Mucosa of descending colon (tissue), 3 donors: ENCODE measurements at places on chromosomes 3 and 15.

DNA sequence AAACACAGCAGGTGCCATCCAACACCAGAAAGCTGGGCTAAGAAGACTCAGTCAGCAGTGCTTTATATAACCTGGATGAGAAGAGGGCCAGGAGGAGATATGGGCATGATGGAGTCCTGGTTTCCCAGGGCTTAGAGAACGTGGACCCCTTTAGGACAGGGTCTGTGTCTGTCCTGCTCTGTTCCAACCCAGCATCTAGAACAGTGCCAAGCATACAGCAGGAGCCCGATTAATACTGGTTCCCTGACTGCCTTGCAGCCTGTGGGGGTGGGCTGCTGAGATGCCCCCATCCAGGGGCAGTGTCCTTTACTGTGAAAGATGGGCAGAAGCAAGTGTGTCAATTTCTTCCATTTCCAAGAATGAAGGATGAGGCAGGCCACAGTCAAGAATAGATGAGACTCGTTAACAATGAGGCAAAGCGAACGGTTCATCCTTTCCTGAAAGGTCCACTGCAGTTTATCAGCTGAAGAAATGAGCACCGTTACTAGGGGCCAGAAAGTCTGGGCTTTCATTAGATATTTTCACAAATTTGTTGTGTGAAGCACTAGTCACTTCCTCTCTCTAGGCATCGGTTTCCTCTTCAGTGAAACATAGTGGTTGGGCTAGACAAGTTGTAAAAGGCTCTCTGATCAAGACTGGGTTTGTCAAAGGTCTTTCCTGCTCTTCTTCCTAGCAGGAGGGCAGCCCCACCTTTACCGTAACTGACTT is 72.0 kb upstream of the HERC1 start:
- peak; percentile 14 for DNase-seq

- no peak for DNase-seq
Observed at GRCh38 chr3:90007778-90008499, 900.5 kb downstream of the EPHA3 start.

- no peak for DNase-seq
Observed at GRCh38 chr15:46301826-46302225, 667.0 kb downstream of the SQOR start.

- DNase-seq, result no peak
Observed at GRCh38 chr15:86829245-86829644, 749.6 kb downstream of the AGBL1 start.

- DNase-seq, result peak; percentile 50
Observed at GRCh38 chr15:41284427-41285177, 47.8 kb downstream of the OIP5 start.

DNA sequence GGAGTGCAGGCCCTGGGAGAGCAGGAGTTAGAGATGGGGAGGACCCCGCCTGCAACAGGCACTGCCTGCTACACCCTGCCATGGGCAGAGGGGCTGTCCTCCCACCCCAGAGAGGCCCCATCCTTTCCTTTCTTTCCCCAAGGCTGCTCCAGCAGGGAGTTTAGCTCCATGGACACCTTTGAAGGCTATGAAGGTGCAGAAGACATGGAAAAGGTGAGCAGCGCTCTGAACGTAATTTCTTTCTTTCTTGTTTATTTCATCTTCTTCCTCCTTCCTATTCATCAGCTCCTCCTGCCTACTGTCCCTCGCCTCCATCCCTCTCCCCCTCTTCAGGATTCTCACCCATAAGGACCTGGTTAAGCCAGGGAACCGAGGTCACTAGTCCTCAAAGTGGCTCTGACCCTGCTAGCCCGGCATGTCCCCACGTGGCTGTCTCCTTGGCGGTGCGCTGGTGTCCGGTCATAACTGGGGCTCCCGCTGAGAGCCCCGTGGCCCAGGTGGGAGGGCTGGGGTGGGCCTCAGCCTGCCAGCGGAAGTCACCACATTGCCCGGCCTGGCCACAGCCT is 16.0 kb upstream of the ADIPOQ start:
- DNase-seq, result no peak

DNA sequence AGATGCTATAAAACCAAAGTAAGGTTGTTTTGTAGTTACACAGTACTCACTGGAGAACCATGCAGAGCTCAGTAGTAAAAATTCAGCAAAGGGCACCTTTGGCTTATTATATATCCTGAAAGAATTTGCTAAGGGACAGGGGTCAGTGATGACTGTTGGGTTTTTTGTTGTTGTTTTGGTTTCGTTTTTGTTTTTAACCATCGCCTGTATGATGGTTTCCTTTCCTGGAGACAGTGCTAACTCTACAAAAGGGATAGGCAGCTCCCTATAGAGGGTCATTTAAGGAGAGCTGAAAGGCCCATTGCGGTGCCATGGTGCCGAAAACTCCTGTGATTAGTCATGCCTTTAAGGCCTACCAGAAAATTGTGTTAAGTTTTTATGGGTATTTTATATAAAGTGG is 118.2 kb upstream of the GOLIM4 start:
- no peak for DNase-seq

GRCh38 chr15:78193731-78194567 is 40.4 kb downstream of the ACSBG1 start:
- no peak for DNase-seq

GRCh38 chr3:164467007-164467406 is 611.3 kb downstream of the SI start:
- no peak for DNase-seq

GRCh38 chr3:40576396-40576795 is 51.6 kb downstream of the ZNF621 start:
- DNase-seq, result no peak

- DNase-seq, result no peak
Observed at GRCh38 chr3:127008236-127008635, 25.3 kb downstream of the PLXNA1 start.

DNA sequence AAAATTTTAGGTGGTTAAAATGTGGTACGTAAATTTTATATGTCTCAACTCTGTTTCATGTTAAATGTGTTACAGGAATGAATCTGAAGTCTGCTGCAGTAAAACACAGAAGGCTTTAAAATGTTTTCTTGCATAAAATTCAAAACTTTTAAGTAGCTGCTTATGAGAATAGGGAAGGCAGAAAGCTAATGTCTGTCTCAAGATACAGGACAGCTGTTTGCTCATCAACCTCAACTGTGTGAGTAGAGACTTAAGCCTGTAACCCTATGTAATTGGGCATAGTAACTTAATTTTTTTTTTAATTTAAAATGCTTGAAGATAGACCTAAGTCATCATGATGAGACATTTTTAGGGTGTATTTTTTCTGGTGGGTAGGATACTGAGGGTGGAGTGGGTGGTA is 38.9 kb downstream of the ZFAND6 start:
- DNase-seq, result no peak

- DNase-seq, result peak; percentile 45
Observed at GRCh38 chr3:51968170-51968775, 1.0 kb upstream of the PCBP4 start.

GRCh38 chr3:9316881-9317361 is 45.9 kb upstream of the THUMPD3 start:
- no peak for DNase-seq

DNA sequence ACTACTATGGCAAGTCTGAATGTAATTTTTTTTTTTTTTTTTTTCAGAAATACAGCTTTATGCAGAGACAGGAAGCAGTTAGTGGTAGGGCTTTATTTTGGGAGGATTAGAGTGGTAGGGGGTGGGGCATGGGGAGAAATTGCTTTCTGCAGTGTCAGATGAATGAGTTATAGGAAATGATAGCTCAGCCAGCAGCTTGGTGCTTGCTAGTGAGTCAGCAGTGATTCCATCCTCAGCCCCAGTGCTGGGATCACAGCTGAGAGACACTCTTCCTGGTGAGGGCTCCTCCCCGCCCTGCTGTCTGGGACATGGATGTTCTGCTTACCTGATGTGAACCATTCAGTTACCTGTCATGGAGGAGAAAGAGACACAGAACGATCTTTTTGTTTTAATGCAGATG is 39.6 kb downstream of the SEMA6D start:
- peak; percentile 19 for DNase-seq

- no peak for DNase-seq
Observed at GRCh38 chr3:53813876-53814275, 32.3 kb downstream of the CHDH start.

DNA sequence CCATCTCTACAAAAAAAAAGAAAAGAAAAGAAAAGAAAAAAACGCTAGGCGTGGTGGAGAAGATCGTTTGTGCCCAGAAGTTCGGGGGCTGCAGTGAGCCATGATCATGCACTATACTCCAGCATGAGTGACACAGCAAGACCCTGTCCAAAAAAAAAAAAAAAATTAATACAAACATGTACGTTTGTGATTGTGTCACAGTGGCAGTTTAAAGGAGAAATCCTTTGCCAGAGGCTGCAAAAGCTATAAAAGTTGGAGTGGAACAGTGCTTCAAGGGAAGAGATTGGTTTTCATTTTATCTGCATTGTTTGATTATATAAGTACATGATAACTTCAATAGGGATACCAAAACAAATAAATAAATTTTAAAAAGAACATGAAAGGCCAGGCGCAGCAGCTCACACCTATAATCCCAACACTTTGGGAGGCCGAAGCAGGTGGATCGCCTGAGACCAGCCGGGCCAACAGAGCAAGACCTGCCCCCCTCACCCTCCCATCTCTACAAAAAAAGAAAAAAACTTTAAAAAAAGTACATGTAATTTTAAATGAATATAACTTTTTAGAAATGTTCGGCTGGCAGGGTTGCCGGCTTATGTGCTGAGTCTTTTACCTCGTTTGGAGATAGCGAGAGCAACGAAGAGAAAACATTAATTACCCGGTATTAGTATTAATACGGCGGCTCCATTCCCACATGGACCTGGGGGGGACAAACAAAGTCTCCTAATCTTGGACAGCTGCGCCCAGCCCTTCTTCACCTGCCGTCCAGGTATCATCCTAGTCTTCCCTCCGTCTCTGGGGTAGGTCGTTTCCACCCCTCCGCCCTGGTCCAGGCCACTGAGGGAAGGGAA is 573 bp upstream of the DIS3L start:
- DNase-seq, result peak; percentile 34

DNA sequence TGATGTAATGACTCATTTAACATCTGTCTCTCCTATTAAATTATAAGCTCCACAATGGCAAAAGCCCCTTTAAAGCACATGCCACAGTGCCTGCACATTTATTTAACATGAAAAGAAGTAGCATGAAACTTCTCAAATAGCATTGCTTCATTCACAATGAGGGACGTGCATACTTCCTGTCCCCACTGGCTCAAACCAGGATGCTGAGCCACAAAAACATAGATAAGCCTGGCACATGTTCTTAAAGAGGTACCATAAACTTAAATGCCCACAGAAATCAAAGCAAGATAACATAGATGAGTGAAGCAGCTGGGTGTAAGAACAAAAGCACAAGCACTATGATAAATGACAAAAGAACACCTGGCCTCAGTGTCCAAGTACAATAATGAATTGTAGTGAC is 3.8 kb downstream of the TP53BP1 start:
- DNase-seq, result peak; percentile 35

- no peak for DNase-seq
Observed at GRCh38 chr3:101533603-101533968, 20.6 kb upstream of the SENP7 start.

GRCh38 chr3:136819392-136819730 is 435 bp downstream of the SLC35G2 start:
- peak; percentile 51 for DNase-seq

DNA sequence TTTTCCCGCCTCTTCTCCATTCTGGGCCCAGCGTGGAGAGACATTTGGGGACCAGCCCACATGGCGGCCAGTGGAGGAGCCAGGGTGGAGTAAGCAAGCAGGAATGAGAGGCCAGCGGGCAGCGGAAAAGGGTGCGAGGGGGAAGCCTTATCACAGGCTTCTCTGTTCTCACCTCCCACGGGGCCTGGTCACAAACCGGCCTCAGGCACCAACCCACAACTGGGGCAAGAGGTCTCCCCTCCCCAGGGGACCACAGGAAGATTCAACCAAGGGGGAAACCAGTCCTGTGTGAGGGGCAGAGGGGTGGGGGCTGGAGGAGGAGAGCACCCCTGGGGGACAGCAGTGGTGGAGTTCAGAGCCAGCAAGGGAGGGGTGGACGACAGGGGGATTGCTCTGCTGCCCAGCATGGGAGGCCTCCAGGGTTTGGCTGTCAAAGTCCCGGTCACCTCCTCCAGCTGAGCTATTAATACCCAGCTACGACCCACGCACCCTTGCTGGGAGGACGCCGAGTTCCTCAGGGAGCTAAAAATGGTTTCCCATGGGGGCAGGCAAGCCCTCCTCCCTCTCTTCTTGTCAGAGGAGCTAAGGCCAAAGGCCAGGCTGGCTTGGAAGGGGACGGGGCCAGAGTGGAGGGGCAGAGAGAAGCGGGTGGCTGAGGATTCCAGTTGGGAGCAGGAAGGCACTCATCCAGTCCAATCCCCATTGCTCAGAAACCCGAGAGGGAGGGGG is 23.8 kb upstream of the RPL29 start:
- DNase-seq, result no peak

DNA sequence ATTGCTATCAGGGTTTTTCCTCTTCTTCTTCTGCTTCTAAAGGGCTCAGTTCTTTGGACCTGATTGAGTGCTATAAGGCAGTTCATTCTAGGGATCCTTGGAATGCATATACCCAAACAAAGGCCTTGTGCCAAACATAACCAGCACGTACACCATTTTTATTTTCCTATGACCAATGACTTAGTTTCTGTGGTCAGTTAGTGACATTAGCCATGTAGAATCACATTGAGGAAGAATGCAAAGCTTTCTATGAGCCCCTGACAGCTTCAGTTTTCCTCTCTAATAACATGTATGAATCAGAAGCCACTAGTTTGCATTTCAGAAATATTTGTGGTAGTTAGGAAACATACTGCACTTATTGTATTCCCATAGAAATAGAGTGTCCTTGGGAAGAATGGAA is 240.0 kb downstream of the THRB start:
- DNase-seq, result no peak

- DNase-seq, result no peak
Observed at GRCh38 chr3:161737171-161737570, 240.6 kb downstream of the OTOL1 start.

DNA sequence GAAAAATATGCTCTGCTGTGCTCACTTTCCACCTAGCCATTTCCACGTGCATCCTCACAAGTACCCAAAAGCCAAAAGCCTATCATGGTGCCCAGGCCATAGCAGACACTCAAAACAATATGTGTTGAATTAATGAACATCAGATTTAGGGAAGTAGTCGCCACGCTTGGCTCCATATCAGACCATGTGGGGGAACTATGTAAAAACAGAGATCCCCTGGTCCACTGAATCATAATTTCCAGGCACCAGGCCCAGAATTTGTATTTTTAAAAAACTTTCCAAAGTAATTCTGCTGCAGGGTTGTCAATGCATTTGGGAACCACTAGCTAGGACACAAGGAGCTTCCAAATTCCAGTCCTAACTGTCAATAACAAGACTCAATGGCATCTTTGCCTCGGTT is 77.3 kb downstream of the CNTN3 start:
- no peak for DNase-seq

GRCh38 chr3:25324954-25325655 is 103.0 kb upstream of the RARB start:
- DNase-seq, result no peak

GRCh38 chr15:29401644-29402043 is 132.0 kb upstream of the NSMCE3 start:
- DNase-seq, result no peak
